ENCODE measurements at places on chromosomes 1 and 21.

- no peak for DNase-seq
Measured at GRCh38 chr1:77686796-77687518, 4.5 kb upstream of the ZZZ3 start.

GRCh38 chr1:5744911-5745799, 247.1 kb downstream of the NPHP4 start:
- DNase-seq: no peak

DNA sequence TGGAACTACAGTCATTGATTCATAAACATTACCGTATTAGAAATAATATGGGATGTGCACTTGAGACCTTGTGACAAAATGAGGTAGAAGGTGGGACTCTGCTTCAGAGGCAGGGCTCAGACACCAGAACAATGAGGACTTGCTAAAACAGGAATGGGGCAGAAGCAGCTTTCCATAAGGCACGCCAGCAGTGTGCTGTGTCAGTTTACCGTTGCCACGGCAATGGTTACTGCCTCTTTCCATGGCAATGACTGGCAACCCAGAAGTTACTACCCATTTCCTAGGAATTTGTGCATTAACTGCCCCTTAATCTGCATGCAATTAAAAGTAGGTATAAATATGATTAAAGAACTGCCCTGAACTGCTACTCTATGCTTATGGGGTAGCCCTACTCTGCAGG, 169.0 kb downstream of the CHRM3 start:
- DNase-seq: no peak

GRCh38 chr1:215146240-215146975, 63.9 kb downstream of the KCNK2 start:
- no peak for DNase-seq

DNA sequence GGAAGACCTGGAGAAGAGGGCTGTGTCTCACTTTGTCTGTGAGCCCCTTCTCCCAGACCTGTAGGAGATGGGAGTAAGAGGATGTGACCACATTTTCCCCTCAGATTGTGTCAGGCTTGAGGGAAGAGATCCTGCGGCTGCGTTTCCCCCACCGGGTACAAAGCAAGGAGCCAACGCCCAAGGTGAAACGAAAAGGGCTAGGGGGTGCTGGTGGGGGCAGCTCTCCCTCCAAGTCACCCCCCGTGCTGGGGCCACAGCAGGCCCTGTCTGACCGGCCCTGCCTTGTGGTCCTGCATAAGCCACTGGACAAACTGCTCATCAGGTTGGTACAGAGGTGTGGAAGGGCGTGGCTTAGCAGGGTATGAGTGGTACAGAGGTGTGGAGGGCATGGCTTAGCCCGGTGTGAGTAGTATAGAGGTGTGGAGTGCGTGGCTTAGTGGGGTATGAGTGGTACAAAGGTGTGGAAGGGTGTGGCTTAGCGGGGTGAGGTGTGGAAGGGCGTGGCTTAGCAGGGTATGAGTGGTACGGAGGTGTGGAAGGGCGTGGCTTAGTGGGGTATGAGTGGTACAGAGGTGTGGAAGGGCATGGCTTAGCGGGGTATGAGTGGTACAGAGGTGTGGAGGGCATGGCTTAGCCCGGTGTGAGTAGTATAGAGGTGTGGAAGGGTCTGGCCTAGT, 30.6 kb downstream of the HYI start:
- no peak for DNase-seq

DNA sequence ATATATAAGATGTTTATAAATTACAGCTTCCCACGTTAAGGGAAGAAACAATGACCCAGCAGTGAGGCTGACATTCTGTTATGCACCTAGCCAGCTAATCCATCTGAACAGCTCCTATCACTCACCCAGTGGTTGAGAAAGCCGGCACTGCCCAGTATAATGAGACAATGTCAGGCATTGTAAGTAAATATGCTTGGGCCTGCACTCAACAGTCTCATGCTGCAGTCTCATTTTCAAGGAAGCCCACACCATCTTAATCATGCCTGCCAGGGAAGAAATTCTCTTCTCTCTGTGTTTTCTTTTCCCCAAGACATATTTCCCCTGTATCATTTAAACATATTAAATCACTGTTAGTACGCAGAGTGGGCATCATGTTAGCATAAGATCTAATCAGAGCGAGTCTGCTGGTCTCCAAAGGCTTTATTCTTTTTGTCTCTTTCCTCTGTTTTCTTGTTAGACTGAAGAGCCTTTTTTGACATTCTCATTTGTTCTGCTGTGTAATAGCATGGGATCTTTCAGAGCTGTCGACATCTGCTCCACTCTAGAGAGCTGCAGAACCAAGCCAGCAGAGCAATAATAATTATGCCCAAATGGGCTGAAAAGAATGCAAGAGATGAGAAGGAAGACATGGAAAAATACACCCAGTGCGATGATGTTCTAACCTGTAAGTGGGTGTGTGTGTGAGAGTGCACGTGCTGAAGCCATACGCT, 67.6 kb upstream of the SLC22A15 start:
- no peak for DNase-seq

DNA sequence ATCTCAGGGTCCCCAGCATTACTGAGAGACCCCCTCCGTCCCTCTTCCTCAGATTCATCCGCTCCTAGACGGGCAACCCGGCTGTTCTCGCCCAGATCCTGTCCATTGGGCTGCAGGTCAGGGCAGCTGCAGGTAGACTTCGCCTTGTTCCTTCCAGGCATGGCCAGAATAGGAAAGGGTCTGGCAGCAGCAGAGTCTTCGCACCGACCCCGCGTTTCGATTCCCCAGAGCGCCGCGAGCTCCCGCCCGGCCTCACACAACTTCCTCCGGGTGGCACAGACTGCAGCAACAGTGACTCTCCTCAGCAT, 265 bp downstream of the NRDC start:
- no peak for DNase-seq

GRCh38 chr1:86487131-86487810, 18.5 kb downstream of the CLCA1 start:
- DNase-seq: no peak

GRCh38 chr1:154495496-154496273, 6.3 kb upstream of the TDRD10 start:
- no peak for DNase-seq

DNA sequence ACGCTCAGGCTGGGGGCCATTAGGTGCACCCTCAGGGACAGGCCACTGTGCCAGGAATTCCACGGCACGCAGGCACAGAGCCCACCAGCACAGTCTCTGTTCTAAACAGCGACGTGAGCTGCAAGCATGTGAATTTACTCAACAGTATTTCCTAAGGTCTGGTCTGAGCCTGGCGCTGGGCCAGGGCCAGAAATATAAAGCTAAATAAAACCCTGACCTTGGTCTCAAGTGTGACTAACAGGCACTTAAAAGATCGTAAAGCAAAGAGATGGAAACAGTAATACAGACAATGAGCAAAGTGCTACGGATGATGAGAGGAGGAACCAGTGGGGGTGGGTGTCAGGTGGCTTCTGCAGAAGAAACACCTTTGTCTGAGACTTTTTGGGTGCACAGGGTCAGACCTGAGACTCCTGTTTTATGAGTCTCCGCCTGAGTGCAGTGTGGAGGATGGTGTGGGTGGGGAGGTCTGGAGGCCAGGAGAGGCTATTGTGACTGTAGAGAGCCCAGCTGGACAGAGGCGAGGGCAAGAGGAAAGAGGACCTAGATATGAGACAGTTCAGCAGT, 53.4 kb upstream of the EDN2 start:
- no peak for DNase-seq

GRCh38 chr1:2384941-2385481, 6.3 kb downstream of the MORN1 start:
- no peak for DNase-seq

GRCh38 chr1:36156329-36157114, 562 bp downstream of the MAP7D1 start:
- DNase-seq: peak; percentile 24

DNA sequence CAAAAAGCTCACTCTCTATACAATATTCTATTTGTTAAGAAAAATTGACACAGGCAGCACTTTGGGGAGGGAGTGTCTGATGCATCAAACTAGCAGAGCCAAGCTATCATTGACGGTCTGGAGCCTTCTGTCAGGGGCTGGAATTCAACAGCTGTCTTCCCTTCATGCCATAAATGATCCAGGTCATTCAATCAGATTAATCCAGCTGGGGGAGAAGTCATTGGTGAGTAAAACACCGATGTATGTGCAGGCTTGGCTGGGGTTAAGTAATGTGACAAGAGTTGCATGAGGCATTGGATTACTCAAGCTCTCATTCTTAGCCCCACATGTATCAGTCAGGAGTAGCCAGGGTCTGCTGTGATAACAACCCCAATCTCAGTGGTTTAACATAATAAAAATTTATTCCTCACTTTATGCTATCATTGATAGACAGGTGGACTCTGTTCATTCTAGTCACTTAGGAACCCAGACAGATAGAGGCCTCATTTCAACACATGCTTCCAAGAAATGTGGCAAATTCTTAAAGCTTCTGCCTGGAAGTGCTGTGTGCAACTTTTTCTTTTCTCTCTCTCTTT, 118.1 kb upstream of the GADD45A start:
- no peak for DNase-seq

- DNase-seq: no peak
Measured at GRCh38 chr1:119895102-119895501, 1.2 kb downstream of the ADAM30 start.

DNA sequence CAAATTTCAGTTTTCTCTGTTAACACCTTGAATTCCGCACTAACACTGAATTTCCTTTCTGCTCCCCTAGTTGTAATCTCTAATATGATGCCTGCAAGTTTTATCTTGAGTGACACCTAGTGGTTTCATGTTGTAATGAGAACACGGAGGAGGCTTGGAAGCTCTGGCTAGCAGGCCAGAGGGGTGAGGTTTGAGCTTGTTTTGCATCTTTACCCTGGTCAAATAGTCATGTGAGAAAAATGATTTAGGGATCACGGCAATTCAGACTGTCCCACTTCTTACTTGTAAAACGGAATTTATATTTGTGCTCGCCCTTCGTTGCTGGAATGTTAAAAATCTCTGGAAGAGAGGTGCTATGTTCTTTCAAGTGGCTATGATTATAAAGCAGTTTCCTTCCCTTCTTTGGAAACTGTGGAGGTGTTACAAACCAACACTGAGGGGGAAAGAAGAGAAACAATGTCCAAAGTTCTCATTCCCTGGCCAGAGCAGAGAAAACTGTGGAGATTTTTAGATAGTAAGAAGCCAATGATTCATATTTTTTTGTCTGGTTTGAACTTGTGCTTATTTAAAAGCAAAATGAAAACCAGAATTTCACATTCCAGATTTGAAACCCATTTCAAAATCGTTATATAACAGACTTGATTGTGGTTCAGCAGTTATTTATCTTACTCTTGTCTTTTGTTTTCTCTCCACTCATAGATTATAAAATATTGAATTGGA, 5.3 kb upstream of the MROH9 start:
- no peak for DNase-seq

DNA sequence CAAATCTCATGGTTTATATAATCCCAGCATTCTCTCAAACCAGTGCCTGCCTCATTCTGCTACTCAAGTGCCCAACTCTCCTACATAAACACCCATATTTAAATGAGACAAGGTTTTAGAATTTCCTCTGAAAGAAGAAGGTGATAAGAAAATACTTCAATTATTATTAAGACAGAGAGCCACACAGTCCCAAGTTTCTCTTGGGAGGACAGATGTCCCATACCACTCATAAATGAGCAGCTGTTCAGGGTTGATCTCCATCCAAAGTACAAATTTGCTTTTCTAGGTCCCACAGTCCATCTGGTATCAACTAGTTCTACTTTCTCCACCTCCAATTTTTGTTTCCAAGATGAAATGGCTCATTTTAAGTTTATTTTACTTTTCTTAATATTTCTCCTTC, 11.3 kb downstream of the DCAF8 start:
- DNase-seq: no peak

- DNase-seq: no peak
Measured at GRCh38 chr1:40634901-40635655, 30.4 kb downstream of the RIMS3 start.

GRCh38 chr1:70195342-70195741, 10.0 kb downstream of the LRRC40 start:
- no peak for DNase-seq

DNA sequence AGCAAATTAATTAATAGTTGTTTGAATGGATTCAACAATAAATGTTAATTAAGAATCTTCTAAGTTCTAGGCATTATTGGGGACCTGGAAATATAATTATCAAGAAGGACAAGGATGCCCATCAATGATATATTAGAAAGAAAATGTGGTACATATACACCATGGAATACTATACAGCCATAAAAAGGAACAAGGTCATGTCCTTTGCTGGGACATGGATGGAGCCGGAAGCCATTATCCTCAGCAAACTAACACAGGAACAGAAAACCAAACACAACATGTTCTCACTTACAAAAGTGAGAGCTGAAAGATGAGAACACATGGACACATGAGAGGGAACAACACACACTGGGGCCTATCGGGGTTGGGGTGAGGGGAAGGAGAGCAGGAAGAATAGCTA, 141.4 kb upstream of the JUN start:
- no peak for DNase-seq

DNA sequence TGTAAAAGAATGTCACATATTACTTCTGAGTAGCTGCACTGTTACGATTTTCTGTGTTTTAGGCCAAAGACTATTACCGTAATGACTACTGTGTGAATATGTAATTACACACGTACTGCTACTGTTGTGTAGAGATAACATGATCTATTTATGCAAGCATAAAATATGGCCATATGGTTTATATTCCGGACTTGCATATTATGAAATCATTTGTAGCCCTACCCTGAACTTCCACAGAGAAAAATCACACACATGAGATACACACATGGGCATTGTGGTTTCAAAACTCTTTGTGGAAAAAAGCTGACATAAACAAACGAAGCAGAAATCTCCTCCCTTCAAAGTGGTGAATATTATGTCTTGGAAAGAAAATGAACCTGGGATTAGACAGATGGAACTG, 373.0 kb upstream of the ADAMTS5 start:
- DNase-seq: no peak

DNA sequence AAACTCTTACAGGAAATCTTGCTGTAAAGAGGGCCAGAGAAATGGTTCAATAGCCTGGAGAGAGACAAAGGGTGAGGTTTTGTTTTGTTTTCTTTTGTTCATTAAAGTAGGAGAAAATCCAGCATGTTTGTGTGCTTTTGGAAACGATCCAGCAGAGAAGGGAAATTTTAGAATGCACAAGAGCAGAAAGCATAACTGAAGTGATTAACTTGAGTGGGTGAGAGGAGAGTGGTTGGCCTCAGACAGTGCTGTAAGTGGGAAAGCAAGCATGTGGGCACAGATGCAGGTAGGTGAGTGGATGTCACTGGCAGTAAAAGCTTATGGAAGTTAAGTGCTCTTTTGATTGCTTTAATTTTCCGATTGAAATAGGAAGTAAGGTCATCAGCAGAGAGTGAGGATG, 50.2 kb downstream of the EEIG2 start:
- no peak for DNase-seq

- no peak for DNase-seq
Measured at GRCh38 chr1:78255846-78256245, 210.1 kb downstream of the GIPC2 start.

GRCh38 chr1:48251323-48251722, 28.8 kb downstream of the SLC5A9 start:
- DNase-seq: no peak

DNA sequence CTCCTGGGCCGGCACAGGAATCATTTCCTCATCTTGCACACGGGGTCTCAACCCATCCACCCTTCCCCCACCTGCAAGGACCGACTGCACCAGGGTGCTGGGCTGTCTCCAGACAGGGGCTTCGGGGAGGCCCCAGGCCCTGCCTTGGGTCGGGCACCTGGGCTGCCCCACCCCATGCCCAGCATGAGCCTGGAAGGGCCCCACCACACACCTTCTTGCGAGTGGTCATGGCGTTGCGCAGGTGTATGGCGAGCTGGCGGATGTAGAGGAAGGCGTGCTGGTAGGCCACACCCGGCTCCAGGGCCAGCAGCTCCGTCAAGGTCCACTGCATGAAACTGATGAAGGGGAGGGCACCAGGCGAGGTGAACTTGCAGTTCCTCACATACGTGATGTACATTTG, 6.9 kb downstream of the NOC2L start:
- no peak for DNase-seq

All from stimulated activated CD4-positive, alpha-beta T cell treated with anti-CD3 and anti-CD28 coated beads, Interleukin-15, amount 100 ng/mL, for 1 hour (primary cell).